ENCODE measurements at places on chromosomes 5 and 9.

GRCh38 chr9:93203026-93203717 is 19.2 kb downstream of the WNK2 start:
- DNase-seq, result no peak

DNA sequence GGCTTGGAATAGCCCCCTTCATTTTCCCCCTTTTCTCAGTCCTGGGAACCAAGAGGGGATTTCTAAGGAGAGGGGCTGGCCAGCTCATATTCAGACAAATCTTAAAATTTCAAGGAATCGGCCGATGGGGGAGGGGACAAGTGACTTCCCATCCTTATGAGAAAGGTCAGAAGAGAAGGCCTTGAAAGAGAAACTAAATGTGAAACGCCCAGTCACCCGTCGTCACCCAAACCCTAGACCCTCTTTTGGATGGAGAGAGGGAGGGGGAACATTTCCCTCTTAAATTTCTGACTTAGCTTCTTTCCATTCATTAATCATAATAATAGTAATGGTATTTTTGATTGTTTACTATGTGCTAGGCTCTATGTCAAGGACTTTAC is 850 bp upstream of the CCL19 start:
- no peak for DNase-seq

- no peak for DNase-seq
Measured at GRCh38 chr9:71896761-71897160, 14.2 kb downstream of the ABHD17B start.

DNA sequence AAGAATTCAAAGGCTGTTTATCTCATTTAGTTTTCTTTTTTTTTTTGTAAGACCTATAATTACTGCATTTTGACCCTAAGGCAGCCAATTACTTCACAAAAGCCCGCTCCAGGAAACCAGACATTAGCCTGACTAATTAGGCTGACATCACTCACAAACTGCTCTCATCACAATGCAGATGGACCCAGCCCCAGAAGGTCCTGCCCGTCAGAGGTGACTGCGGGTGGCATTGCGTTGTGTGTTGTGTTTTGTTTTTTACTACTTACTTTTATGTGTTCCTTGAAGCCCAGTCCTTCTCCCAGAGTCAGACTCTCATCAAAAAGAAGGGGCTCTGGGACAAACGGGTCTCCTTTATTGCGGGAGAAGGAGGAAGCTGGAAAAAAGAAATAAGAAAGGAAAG is 172.2 kb downstream of the HSD17B3 start:
- DNase-seq, result no peak

DNA sequence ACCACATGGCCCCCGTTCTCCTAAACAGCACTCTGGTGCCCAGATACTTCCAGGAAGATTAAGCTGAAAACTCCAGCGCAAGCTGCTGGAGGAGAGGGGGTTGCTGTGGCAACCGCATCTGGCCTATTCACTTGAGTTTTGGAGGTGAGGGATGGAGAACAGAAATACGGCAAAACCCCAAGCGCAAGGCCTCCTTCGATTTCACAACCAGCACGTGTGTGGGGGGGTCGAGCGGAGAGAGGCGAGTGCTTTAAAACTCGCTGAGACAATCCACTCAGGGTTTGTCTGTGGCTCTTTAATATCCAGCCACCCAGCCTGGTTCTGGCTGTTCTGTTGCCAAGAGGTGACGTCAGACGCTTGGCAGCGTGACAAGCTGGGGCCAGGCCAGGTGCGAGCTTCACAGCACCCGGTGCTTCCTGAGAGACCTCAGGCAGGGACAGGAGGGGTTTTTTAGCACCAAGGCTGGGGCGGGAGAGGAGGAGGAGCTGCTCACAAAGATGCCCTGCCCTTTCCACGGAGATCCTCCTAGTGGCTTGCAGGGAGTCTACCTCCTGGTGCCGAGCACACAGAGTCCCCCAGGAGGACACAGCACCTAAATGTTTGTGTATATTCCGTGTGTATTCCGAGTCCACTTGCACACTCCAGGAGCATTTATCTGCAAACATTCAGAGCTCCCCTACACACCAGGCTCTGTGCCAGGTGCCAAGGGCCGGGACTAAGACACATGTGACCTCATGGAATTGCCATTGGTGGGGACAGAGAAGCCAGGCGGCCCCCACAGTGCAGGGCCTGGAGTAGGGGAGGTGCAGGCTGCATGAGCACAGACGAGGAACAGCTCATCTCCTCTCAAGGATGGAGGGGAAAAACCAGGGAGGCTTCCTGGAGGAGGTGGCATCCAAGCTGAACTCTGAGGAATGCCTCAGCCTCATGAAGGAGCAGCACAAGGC is 194.6 kb downstream of the OLFM1 start:
- DNase-seq, result no peak

GRCh38 chr9:35553670-35554543 is 51.2 kb upstream of the TESK1 start:
- DNase-seq, result peak; percentile 45

DNA sequence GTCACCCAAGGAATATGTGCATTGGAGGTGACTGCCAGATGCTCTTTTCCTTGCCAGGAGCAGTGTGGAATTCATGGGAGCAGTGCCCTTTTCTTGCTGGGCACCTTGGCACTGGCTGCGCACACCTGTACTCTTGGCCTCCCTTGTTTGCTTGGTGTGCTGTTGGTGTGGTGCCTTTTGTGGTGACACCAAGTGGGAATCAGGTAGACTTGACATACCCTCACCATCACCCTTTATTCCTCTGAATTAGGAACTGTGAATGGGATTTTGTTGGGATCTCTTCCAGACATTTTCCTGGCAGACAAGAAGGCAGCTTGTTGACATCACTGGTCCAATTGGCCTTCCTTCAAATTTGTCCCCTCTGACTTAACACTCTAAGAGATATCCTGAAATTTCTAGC is 82.3 kb downstream of the RAI14 start:
- DNase-seq, result no peak

GRCh38 chr5:115433918-115434317 is 110.7 kb downstream of the FEM1C start:
- DNase-seq, result no peak

DNA sequence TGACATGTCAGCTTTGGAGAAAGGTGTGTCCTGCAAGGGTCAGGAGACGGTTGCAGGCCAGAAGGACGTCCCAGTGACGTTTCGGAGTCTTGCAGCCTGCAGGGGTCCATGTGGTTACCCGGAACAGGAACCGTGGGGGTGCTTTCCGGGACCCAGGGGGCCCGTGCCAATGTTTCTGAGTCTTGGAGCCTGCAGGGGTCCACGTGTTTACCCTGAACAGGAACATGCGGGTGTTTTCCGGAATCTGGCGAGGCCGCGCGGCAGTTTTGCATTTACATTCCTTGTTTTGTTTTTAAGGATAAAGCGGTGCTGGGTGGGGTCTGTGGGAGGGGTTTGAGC is 30.6 kb downstream of the NKD2 start:
- DNase-seq, result no peak

GRCh38 chr5:14114615-14115251 is 28.4 kb upstream of the TRIO start:
- no peak for DNase-seq

DNA sequence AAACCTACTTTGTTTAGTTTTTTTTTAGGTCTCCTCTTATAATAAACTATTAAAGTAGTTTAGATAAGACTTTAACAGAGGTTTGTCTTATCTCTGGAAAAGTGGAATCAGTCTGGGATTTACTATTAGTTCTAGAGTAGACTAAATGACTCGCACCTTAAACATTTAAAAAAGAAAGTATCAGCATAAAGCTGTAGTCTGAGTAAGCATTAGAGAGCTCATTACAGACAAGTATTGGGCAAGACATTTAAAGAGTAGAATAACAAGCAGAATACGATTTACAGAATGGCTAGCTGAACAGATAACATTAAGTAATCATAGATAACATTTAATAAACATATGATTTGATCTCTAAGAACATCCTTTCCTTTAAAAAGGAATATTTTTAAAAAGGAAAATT is 226.0 kb upstream of the DMAC1 start:
- DNase-seq, result no peak

DNA sequence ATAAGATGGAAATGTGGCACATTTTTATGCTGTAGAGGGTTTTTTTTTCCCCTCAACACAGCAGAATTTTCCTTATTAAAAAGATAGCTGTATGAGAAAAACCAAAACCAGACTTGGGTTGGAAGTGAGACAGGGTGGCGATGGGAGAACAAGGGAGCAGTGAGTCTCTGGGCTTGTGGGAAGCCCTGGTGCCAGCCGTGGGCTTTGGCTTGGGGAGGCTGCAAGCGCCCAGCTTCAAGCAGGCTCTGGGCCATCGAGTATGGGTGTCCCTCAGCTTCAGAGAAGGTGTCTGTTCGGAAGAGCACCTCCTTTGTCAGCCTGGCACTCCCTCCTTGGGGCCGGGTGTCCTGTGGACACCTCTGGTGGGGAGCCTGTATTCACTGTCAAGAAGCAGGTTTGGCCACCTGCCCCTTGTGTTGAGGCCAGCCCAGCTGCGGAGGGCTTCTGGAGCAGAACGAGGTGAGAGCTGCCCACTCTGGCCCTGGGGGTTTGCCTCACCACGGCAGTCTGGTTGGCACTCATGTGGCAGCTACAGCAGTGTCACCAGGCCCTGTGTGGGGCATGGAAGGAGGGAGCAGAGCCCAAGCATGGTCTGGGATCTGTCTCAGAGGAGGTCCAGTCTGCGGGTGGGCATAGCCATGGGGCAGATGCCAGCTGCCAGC is 37.6 kb upstream of the ANGPTL2 start:
- no peak for DNase-seq

DNA sequence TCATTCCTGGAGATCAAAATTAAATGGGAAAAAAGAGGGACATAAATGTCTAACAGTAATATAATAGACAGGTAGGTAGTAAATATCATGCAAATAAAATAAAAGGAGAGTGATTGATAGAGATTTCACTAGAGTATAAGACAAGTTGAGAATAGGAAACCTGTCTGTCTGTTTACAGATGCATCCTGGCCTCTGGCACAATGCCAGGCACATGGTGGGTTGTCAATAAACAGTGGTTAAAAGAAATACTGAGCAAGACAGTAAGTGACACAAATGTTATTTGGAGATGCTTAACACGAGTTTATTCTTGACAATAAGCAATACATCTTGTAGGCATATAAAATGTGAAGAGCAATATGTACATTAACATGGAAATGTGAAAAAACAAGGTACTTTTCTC is 33.3 kb downstream of the RICTOR start:
- DNase-seq, result no peak

DNA sequence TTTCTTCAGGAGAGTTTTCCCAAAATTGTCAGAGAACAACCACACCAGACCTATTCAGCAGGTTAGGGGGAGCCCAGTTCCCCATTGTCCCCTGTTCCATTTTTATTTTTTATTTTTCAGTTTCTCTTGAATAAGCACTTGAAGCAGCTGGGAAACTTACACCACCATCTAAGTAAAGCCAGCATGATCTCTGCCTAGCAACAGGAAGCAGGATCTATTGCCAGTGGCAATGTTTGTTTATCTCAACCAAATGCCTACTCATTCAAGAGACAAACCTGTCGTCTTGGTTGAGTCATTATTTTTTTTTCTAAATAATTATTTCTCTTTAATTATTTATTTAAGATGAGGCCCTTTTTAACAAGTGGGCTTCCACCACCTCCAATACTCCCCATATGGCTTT is 379.3 kb downstream of the PLK2 start:
- peak; percentile 29 for DNase-seq

GRCh38 chr9:119697996-119698395 is 328.8 kb upstream of the BRINP1 start:
- no peak for DNase-seq

DNA sequence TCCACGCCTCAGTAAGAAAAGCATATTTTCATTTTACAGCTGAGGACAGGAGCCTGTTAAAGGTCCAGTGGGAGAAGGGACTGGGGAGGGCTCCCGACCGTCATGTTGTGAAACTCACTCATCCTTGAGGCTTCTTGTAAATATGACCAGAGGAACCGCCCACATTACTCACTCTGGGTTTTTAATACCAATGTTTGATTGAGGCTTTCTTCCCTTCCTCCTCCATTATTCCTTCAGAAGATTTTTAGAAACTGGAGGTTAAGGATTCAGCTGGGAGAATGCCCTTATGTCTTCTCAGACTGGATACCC is 61.4 kb upstream of the GLRX start:
- no peak for DNase-seq

- DNase-seq, result no peak
Measured at GRCh38 chr9:68869022-68869421, 144.9 kb downstream of the PRKACG start.

DNA sequence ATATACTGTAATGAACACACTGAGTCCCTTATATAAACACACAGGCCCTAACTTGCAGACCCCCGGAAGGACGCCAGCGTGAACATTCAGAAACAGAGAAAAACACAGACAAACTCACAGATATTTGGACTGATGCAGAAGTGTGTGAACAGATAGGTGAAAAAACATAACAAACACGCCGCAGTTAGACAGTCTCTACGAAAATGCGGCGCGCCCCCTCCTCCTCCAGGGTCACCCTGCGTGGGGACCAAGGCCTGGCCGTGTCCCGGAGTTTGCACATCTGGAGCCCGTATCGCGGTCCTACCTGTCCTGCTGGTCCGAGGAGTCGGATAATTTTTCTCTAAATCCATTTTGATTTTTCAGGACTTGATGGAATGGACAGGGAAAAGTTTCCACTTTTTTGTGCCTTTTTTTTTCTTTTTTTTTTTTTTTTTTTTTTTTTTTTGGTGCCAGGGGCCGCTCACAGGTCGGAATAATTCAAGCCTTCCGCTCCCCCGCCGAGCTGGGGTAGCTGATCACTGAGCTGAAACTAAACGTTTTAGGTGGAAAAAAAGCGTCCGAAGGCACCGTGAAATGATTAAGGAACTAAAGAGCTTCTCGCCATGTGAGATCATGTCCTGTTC is at the start of gene PAX5:
Gene PAX5, minus strand, starts transcription at position 587 of the 623 bp plus-strand sequence. Its CDS starts 237 bp downstream, at position 350.
- no peak for DNase-seq

GRCh38 chr5:82676661-82677060 is 398.5 kb upstream of the RPS23 start:
- no peak for DNase-seq

DNA sequence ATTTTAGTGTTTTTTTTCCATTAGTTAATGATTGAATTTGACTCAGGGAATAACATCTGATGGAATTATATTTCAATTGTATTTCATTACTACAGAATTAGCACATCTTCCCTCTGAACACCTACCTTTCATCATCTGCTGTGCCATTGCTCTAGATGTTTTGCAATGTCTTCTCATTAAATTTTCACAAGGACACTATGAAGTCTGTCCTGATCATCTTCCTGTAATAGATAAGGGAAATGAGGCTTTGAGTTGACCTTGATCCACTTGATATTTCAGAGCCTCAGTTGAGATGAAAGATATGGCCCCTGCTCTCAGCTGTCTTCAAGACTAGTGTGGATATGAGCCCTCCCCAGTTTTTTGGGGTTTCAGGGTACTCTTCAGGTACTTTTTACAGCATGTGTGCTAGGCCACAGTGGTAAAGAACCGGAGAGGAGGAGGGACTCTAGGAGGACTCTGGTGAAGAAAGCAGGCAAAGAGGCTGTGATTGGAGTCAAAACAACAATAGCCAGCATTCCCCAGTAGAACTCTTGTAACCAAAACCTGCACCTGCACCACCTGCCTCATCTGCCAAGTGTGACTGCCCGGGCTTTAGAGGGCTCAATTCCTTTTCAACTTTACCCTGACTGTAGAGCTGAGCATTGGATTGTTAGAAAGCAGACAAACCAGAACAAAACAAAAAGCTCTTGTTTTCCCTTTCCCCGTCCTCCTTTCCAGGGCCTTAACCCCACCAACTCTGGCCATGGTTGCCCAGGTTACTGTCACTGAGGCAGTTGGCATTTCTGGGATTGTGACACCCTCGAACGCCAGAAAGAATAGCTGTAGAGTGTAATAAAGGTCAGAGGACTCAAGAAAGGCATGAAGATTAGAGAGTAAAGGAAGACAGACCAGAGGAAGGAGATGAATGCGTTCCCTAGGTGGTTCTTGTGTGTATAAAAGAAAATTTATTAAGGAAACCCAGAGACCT is 56.3 kb downstream of the ERAP1 start:
- DNase-seq, result no peak

Data from HFF-Myc (cell line).